CD8-positive, alpha-beta T cell (primary cell): ENCODE measurements at places on chromosomes 1 and 21.

DNA sequence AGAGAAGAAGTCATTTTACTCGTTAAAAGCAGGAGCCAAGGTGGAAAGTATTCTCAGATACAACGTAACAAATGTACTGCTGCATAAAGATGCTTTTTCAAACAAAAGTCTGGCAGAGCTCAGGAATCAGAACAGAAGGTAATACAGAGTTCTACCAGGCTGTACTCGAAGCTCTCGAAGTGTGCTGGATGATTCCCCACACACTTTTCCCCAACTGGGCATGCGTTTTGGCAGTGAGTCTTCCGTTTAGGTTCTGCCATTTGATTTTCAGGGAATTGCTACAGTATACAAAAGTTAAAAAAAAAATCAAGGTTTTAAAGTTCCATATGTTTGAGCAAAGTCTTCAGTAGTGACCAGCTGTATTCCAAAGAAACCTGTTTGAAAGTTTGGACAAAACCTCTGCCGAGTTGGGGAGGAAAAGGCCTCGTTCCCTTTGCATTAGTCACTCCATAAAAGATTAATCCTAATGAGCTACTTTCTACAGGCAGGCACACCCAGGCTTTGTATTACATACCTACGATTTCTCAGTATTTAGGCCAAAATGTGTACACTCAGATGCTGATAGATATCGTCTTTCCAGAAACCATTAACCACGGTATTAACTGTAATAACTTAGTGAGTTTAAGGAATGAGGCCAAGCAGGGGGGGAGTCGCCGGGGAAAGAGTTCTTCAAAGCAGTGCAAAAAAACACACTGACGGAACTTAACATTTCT lies 477.1 kb downstream of the LMO4 start:
- no peak for DNase-seq

- no peak for DNase-seq
These were observed 19.5 kb upstream of the TSNAX start for GRCh38 chr1:231508941-231509340.

GRCh38 chr1:8096105-8097011 lies 70.2 kb upstream of the ERRFI1 start:
- DNase-seq: no peak

- no peak for DNase-seq
These were observed 35.7 kb downstream of the CLEC20A start for GRCh38 chr1:178461104-178461503.

DNA sequence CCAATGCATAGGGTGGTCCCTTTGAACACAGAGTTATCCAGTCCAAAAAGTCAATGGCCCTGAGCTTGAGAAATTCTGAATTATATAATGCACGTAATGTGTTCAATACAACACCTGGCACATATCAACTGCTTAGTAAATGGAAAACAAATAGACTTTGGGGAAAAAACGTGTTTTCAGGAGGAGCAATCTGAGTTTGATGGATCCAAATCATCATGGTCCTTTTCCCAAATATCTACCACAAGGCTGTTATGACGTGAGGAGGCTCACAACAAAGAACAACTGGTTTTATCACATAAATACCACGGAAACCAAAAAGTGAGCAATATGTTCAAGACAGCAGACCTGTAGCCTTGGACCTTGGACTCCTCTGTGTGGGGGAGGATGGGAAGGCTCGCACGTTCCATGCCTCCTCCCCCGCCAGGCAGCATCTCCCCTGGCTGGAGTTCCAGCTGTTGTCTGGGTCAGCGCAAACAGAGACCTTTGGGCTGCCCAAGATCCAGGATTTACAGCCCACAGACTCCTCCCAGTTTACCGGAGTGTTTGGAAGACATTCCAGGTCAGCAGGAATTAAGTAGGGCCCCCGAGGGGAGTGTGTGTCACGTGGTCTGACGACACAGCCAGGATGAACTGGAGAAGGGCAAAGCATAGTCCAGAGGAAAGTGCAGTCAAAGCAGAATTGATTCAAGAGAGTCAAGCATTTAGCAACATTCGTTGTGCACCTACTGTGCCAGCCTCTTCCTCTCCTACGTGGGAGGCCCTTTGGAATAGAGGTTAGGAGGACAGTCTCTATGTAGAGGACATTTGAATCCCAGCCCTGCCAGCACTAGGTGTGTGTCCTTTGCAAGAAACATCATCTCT lies 32.2 kb upstream of the MED18 start:
- DNase-seq: no peak
